Occipital lobe (tissue), 3 donors: ENCODE measurements at places on chromosomes 5 and 9. TPM values are rescaled to one million over a fixed set of nuclear protein-coding genes. Genes with fewer than 3 reads are reported as not detected.

GRCh38 chr9:112174965-112175795 lies at the start of gene SUSD1:
Gene SUSD1, minus strand, starts transcription at chr9:112175297. Its CDS starts 62 bp downstream, at chr9:112175235.
- no peak for DNase-seq

DNA sequence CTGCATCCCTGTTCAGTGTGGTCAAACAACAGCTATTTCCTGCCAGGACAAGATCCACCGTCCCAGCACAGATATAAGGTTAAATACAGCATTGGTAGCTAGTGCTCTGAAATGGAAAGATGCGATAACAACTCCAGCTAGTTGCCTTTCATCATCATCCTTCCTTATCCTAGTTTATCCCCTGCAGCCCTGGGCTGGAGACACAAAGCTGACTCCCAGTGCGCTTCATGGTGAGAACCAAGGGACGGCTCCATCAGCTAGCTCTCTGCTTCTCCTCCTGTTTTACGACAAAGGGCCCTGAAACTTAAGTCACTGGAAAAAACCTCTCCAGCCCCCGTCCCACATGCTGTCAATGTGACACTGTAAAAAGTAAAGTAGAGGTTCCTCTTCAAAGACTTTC lies 37.9 kb downstream of the CDC14B start:
- DNase-seq = no peak

DNA sequence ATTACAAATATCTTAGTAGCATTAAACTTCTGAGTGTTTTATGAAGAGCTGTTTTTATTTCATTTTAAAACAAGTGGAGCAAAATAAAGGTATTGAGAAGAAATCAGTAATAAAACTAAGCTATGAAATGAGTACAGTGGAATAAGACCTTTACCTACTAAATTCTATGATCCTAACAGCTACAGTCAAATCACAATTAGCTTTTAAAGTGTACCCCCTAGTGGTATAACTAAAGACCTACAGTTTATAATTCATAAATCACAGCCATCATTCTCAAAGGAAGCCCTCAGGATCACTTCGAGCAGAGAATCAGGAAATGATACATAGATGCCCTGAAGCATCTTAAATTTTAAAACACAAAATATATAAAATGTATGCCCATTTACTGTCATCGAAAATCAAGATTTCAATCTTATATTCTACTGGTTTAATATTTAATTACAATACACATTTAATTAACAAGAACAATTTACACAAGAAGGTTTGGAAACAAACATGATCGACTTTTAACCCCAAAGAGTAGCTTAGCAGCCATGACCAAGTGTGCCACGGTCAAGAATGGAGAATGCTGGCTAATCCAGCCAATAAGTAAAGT lies 12.3 kb downstream of the CCNH start:
- DNase-seq = no peak

- DNase-seq = no peak
Observed at GRCh38 chr9:35271637-35272036, 109.8 kb downstream of the UNC13B start.

DNA sequence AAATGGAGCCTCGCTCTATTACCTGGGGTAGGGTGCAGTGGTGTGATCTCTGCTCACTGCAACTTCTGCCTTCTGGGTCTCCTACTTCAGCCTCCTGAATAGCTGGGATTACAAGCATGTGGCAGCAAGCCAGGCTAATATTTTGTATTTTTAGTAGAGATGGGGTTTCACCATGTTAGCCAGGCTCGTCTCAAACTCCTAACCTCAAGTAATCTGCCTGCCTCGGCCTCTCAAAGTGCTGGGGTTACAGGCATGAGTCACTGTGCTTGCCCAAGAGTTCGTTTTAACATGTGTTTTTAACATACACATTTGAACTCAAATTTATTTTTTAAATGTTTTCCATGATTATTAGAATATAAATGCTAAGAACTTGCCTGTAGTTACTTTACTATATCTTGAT lies 34.2 kb downstream of the MARCHF6 start:
- no peak for DNase-seq

DNA sequence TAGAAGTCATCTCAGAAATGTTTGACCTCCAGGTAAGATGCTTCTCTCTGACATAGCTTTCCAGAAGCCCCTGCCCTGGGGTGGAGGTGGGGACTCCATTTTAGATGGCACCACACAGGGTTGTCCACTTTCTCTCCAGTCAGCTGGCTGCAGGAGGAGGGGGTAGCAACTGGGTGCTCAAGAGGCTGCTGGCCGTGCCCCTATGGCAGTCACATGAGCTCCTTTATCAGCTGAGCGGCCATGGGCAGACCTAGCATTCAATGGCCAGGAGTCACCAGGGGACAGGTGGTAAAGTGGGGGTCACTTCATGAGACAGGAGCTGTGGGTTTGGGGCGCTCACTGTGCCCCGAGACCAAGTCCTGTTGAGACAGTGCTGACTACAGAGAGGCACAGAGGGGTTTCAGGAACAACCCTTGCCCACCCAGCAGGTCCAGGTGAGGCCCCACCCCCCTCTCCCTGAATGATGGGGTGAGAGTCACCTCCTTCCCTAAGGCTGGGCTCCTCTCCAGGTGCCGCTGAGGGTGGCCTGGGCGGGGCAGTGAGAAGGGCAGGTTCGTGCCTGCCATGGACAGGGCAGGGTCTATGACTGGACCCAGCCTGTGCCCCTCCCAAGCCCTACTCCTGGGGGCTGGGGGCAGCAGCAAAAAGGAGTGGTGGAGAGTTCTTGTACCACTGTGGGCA lies 642 bp downstream of the CSF2 start:
- no peak for DNase-seq

The IGFBPL1 gene
- 67.1 TPM for total RNA-seq

The FREM1 gene
- total RNA-seq = 1.4 TPM

The CAMK2A gene
- 14.0 TPM for total RNA-seq

The GFRA3 gene
- total RNA-seq = 0.16 TPM

DNA sequence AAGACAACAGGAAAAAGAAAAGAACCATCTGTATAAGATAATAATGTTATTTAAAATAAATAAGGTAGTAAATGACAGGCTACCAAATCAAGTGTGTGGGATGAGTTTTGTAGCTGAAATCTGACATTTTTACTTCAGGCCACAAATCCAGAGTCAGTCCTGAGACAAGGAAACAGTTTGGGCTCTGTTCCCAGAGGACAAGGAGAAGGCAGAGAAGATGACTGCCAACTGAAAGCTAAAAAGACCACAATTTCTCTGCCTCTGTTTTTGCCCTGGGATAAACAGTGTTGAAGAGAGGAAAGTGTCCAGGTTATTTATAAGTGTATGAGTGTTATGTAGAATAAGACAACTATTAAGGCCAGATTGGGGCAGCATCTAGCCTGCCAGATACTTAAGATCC lies 180.5 kb downstream of the NFIB start:
- no peak for DNase-seq

The NR3C1 gene
- 27.1 TPM for total RNA-seq

DNA sequence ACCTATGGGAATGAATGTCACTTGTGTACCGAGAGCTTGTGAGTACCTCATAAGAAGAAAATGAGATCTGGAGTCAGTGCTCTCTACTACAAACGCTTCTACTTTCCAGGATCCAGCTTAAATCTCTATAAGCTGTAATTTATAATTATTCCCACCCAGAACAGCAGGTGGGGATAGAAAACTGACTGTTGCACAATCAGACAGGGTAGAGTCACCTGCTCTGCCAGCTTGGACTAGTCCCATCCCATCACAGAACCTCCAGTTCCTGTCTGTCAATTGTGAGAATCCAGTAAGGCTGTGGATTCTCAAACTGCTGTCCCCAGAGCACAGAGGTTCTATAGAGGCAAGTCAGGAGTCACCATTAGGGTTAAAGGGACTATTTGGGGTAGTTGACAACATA lies 2.0 kb downstream of the SPINK7 start:
- no peak for DNase-seq

The LCN2 gene
- total RNA-seq = not detected

The RNF183 gene
- total RNA-seq = not detected

GRCh38 chr9:84317563-84317962 lies 23.0 kb downstream of the SLC28A3 start:
- DNase-seq = no peak

The ANKRD18A gene
- total RNA-seq = 6.9 TPM

GRCh38 chr9:105557804-105558610 lies at the start of gene FKTN:
Gene FKTN, plus strand, starts transcription at chr9:105558131. Its CDS starts 16,902 bp downstream, at chr9:105575033.
- peak; percentile 83 for DNase-seq

GRCh38 chr5:154136141-154136540 lies 54.4 kb upstream of the GALNT10 start:
- DNase-seq = no peak

The SLC26A2 gene
- 13.6 TPM for total RNA-seq

DNA sequence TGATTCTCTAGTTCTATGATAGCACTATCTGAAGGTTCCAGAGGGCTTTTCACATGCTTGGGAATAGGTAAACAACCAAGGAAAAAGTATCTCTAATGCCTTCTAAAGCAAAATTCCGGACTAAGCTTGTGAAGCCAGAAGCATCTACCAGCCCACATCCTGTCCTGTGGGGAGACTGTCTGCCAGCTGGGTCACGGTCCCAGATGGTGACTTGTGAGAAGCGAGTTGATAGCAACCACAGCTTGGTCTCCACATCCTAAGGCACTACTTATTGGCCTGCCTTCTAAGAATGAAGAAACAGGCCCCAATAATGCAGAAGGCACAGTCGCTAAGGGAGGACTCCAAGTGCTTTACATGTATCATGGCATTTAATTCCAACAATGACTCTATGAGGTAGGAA lies 184.1 kb upstream of the ADRA1B start:
- no peak for DNase-seq

The STC2 gene
- 0.31 TPM for total RNA-seq

The MAMDC2 gene
- 3.0 TPM for total RNA-seq

DNA sequence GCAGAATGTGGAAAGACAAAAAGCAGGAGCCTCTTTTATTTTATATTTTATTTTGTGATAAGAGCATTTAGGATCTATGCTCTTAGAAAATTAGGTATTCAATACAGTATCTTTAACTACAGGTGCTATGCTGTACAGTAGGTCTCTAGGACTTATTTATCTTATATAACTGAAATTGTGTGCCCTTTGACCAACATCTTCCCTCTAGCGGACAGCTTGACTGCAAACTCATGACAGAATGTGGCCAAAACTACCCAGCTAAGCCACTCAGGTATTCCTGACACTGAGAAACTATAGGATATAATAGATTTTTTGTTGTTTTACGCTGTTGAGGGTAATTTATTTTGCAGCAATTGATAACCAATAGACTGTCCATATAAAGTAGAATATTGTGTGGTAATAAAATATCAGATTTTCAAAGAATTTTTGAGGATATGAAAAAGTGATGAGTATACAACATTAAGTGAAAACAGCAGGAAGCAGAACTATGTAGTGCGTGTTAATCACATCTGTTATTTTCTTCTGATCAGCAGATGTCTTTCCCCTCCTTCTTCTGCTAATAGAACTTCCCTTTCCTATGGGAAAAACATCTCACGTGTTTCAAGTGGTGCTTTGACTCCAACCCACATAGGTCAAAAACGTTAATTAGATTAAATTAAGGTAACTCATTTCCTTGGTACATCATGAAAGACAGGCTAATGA lies 69.9 kb upstream of the SELENOP start:
- no peak for DNase-seq

DNA sequence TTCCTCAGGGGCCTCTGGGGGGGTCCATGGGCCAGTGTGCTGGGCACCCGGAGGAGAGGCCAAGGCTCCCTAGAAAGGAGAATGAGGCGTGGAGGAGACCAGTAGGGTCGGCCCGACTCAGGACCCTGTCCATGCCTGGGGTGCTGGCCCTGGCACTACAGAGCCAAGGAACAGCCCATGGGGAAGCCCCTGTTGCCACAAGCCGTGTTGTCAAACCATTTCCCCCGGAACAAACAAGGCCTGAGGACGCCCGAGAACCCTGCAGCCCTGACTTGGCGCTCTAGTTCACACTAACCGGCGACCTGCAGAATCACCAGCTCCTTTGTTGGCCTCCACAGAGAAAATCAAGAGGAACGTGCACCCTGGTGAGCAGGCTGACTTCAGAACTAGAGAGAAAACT lies 41.6 kb upstream of the SLC12A7 start:
- DNase-seq = no peak

DNA sequence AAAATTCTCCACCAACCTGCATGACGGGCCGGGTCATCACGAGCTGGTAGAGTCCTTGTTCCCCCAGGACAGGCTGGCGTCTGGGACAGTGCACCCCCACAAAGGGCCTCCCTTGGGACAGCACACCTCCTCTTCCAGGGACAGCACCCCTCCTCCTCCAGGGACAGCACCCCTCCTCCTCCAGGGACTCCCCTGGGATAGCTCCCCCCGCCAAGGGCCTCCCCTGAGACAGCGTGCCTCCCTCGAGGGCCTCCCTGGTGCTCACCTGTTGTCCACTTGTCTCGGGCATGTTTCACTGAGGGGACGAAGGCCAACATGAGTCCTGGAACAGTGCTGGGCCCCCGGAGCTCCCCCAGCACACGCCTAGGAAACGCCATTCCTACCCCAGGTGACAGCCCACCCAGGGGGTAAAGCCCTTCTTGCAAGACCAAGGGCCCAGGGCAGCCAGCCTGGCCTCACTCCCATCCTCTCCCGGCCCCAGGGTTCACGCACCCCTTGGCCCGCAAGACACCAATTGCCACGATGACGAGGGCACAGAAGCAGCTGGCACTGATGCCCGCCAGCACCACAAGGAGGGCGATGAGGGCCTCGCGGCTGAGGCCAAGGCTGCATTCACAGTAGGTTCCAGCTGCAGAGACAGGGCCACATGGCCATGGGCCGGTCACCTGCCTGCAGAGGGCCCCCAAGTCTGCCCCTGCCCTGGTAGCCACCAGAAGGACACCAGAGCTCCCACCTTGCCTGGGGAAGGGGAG lies 531 bp downstream of the TMEM210 start:
- DNase-seq = no peak

DNA sequence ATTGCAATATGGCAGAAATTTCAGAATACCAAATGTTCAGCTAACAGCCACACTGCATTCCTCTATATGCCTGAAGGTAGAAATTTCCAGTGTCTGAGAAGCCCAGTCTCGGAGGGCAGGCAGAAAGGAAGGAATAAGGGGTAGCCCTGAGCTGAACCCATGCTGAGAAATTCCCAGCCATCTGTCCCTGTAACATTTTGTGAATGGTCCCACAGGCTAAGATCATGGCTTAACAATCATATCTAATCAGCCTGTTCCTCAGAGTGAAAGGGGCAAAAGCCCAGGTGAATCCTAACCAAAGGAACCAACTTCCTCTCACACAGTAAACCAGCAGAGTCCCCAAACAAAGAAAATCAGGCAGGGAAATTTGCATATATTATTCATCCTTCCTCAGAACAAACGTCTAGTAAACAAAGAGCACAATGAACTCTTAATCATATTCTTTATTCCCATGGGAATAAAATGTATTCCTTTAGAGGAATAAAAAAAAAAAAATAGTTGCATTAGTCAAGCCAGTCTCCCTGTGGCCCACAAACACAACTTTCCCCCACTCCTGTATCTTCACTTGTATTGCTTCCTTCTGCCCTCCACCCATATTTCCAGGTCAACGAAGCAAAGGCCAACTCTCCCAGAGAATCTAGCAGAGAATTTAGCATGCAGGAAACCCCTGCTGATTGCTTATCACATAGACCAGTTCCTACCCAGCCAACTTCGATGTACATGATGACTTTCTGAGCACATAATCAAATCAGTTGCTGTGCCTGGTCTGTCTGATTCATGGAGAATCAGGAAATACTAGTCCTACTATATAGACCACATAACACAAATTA lies 257.6 kb downstream of the FAM114A2 start:
- DNase-seq = no peak
